Panc1 (cell line): ENCODE measurements at places on chromosomes 2 and 18.

DNA sequence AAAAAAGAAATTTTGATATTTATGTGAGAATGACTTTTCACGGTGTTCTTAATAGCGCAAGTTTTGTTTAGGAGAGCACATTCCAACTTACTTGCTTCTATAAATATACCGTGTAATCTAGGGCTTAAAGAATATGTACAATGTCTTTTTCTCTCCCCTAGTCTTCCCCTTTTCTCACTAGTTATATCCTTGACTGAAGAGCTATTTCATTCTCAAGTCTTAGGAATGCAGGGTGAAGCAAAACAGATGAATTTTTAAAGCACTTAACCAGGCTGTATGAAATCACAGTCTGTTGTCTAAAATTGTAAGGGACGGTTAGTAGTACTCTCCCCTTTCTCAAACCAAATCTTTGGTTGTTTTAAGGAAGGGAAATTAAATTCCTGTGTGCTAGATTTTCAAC lies 29.6 kb upstream of the SLC30A6 start:
- no peak for DNase-seq

DNA sequence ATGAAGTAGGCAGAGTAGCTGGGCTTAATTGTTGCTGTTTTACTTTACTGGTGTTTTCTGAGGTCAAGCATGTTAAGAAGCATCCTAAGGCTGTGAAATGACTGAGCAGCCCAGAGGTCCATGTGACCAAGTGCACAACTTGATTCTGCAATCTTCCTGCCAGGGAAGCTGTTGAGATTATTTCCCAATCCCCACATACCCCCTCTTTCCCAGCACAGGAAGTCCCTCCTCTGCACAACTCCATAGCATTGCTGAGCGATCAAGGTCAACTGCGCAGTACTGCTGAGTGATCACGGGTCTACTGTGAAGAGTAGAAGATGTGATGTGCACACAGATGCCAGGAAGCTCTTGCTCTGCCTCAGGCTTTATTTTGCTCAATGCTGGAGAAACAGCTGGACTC lies 105.8 kb downstream of the GALNT14 start:
- no peak for DNase-seq

- DNase-seq = no peak
These were observed 916 bp upstream of the PDCD1 start for GRCh38 chr2:241859436-241860183.

- no peak for DNase-seq
These were observed 44.5 kb downstream of the LTBP1 start for GRCh38 chr2:32991091-32991845.

DNA sequence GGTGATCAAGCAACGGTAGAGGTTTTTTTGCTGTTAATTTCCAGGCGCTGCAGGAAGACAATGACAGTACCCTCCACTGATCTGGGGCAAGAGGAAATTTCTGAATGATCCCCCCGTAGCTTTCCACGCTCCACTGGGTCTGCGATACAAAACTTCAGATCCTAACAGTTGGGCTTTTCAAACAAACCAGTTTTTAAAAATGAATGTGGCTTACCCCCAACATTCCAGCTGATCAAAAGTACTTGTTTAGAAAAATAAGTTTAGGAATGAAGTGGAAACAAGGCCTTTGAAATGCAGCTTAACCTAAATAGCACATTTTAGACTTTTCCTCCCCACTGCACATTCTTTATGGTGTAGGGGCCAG lies 5.7 kb downstream of the ZFP36L2 start:
- no peak for DNase-seq

- no peak for DNase-seq
These were observed 121.8 kb downstream of the FHOD3 start for GRCh38 chr18:36419188-36419899.

GRCh38 chr2:203583701-203584100 lies 48.6 kb upstream of the RAPH1 start:
- DNase-seq = peak; percentile 33

DNA sequence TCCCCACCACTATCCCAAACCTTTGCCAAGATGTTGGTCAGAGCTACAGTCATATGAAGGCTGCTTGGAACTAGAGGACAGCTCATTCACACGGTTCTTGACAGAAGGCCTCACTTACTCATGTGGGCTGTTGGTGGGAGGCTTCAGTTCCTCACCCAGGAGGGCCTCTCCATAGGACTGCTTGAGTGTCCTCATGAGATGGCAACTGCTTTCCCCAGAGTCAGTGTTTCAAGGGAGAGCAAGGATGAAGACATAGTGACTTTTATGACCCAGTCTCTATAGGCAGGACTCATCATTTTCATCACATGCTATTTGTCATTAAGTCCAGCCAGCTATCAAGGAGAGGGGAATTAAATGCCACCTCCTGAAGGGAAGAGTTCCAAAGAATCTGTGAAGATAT lies 33.4 kb upstream of the OLA1 start:
- DNase-seq = no peak

- DNase-seq = no peak
These were observed 1109.1 kb upstream of the NRXN1 start for GRCh38 chr2:52141076-52141475.

DNA sequence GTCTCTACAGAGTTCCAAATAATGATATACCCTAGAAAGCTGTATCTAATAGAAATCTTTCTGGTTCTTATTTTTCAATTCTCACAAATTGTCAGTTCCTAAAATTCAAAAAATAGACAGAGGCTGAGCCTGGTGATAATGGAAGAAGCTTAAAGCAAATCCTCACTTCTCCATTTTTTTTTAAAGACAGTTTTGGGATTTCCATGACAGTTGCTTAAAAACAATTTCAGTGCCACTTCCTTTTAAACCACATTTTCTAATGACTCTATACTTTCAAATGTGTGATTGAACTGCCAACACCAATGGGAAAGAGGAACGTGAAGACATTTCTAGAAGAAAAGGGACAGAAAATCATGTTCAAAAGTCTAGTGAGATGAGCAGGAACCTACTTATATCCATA lies 4.0 kb downstream of the GKN2 start:
- DNase-seq = no peak

DNA sequence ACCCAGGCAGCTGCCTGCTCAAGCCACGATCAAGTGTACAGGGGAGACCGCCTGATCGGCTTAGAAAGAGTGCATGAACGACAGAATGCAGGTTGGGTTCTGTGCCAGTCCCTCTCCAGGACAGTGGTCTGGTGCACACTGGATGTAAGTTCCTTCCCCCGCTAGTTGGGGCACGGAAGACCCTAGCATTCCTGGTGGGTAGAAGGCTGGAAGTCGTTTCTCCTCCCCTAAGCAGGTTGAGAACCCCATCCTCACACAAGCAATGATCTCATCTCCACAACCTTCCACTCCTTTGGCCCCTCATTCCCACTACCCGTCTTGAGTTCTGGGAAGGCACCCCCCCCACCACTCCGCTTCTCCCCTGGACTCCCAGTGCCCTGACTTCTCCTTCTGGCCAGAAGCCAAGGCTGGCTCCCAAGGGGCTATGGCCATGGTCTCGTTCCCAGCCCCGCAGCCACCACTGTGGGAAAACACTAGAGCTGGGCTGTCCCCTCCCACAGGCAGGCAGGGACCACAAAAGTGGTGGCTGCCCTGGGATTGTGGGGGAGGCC lies 1.4 kb upstream of the ANKRD39 start:
- no peak for DNase-seq

DNA sequence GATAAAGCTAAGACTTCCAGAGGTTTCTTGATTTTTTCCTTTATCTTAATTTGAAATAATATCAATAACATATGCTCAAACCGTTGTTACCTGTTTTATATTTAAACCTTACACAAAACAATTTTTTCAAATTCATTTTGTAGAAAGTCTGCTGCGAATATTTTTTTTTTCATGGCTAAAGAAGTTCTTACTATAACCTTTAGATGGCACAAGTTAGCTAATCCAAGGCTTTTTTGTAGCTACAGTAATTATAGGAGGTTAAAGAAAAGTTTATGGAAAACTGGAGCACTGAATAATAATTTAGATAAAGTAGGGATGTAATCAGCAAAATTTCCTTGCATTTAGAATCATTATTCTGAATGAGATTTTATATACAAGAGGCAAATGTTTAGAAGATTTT lies 78.0 kb upstream of the PNPT1 start:
- DNase-seq = peak; percentile 25

DNA sequence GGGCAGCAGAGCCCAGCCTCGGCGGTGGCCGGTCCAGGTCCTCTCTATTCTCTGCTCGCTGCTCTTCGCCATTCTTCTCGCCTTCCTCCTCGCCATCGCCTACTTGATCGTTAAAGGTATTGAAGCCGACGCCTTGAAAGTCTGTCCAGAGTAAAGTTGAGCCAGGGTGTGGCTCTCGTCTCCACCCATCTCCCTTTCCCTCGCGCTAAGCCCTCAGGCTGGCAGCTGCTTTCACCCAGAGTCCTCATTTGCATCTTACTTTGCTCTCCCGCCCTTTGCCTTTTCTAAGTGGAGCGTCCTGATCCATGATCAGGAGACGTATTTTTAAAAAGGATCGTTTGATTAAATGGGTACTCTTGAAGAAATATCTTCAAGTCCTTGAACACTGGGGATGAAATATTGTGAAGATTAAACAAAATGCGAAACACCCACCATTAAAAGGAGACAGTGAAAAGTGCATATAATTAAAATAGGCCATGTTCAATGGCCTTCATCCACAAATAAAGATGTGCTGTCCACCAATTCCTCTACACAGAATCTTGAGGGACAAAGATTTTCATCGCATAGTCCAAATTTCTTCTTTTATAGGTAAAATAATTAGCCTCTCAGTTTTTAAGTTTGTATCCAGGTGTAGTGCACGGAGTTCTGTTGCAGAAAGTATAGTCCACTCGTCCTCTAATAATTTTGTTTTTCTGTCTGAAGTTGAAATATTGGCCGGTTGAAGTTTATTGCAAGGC lies 657 bp downstream of the ARL6IP6 start:
- DNase-seq = no peak

DNA sequence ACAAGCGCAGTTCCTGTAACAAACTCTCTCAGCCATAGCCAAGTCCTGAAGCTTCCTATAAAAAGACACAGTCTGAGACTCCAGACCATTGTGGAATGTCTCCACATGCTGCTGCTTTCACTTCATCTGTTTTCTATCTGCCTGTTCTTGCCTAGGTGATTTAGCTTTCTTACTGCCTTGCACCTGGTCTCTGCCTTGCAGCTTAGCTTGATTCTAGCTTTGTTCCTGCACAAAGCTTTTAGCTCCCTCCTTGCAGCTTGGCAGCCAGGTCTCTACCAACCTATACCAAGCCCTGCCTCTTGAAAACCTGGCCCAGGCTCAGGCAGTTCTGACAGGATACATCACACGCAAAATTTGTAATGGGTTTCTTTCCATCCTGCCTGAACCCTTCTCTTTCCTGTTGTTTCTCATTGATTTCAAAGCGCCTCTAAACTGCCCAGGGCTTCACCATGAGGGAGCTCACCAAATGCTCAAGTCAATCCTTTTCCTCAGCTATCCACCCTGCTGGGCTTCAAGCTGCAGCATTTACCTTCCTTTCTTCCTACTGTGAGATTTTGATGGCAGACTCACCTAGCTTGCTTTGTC lies 941.3 kb upstream of the NXPH2 start:
- DNase-seq = no peak

GRCh38 chr2:24580561-24580960 lies 89.5 kb downstream of the NCOA1 start:
- DNase-seq = no peak

- DNase-seq = no peak
These were observed 23.3 kb downstream of the MAP3K19 start for GRCh38 chr2:135023886-135024485.

- DNase-seq = peak; percentile 68
These were observed 170.1 kb downstream of the ASB1 start for GRCh38 chr2:238596571-238597551.

GRCh38 chr18:76351961-76352581 lies 143.0 kb downstream of the ZNF516 start:
- DNase-seq = no peak

GRCh38 chr2:235011929-235012631 lies 60.3 kb downstream of the SH3BP4 start:
- DNase-seq = no peak

- DNase-seq = no peak
These were observed 14.8 kb downstream of the TRABD2A start for GRCh38 chr2:84866122-84866521.

GRCh38 chr18:35490894-35491699 lies 6.7 kb downstream of the INO80C start:
- DNase-seq = no peak

- no peak for DNase-seq
These were observed 206.0 kb downstream of the FHOD3 start for GRCh38 chr18:36503477-36503876.

- DNase-seq = no peak
These were observed 32.9 kb downstream of the ZC3H15 start for GRCh38 chr2:186518945-186519344.

- DNase-seq = no peak
These were observed 238.8 kb downstream of the TPGS2 start for GRCh38 chr18:36589857-36590543.

- no peak for DNase-seq
These were observed 18.6 kb downstream of the COLEC11 start for GRCh38 chr2:3613524-3613905.

GRCh38 chr2:174149530-174149929 lies 98.8 kb downstream of the OLA1 start:
- DNase-seq = no peak

GRCh38 chr2:218398437-218399390 lies 954 bp upstream of the CTDSP1 start:
- no peak for DNase-seq

GRCh38 chr18:45836242-45837205 lies 11.0 kb downstream of the SIGLEC15 start:
- DNase-seq = no peak

GRCh38 chr2:100784681-100785080 lies 35.3 kb upstream of the NPAS2 start:
- DNase-seq = no peak

DNA sequence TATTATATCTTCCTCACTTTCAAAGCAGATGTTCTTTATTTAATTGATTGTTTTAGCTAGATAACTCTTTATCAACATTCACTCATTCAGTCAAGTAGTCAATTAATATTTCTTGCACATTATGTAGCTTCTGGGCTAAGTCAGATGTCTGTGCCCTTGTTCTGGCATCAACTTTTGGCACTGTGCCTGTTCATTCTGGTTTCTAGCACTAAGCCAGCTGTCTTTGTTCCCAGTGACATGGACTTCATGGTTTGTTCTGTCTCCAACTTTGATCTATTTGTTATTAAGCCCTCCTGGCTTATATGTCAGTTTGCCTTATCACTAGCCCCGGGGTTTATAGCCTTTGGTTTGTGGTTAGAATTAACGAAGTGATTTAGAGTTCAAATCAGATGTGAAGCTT lies 247.9 kb upstream of the SYT4 start:
- DNase-seq = no peak

DNA sequence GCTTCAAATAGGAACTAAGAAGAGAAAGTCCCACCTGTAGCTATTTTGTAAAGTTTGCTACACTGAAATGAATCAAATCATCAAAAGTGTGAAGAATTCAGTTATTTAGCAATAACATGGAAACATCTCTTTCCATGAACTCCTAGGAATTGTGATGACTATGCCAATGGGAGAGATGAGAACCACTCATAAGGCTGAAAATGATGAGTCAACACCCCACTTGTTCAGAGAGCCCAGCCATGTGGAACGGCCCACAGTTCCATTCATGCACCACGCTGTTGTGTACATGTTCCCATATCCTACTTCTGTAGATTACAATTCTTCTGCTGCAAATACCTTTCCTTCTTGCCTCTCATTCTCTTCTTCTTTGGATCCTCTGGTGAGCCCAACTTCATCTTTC lies 645.5 kb upstream of the ID2 start:
- DNase-seq = no peak

GRCh38 chr2:237731663-237732062 lies 66.9 kb upstream of the RBM44 start:
- DNase-seq = no peak

GRCh38 chr2:1652034-1652790 lies 92.1 kb downstream of the PXDN start:
- no peak for DNase-seq
